Activated CD4-positive, CD25-positive, alpha-beta regulatory T cell (primary cell): ENCODE measurements at places on chromosomes 6 and 20.

- DNase-seq, result no peak
Observed at GRCh38 chr6:118813775-118814174, 80.2 kb upstream of the ASF1A start.

DNA sequence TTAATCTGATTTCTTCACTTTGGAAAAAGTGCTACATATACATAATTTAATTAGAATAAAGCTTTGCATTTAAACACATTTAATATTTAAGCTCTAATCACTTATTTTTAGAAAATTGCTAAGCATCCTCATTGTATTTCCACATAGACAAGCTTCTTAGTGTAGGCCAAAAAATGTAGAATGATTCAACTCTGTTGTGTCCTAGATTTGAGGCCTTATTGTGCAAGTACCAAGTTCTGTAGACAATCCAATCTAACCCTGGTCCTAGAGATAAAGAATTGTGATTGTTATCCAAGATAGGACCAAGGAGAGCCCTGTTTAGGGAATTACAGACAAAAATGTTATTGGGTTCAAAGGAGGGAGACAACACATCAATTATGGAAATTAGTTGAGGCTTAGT is 27.6 kb downstream of the MRAP2 start:
- no peak for DNase-seq

- DNase-seq, result no peak
Observed at GRCh38 chr6:27760464-27760863, 151.7 kb downstream of the OR2B2 start.

- no peak for DNase-seq
Observed at GRCh38 chr6:159103396-159104162, 58.8 kb upstream of the TAGAP start.

DNA sequence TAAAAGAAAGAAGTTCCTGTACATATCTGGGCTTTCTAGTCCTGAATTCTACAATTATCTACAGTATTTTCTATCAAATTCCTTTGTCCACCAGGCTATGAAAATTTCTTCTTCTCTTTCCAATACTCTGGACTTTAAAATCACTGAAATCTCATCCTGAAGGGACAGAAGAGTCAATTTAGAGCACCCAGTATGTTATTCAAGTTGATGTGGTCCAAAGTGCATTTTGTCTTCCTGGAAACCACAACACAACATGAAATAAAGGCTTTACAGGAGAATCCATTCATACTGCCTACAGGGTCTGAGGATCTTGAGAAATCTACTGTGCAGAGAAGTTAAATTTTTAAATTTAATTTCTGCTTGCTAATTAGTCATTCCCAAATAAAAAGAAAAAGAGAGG is 94.9 kb upstream of the ADGRF1 start:
- no peak for DNase-seq

DNA sequence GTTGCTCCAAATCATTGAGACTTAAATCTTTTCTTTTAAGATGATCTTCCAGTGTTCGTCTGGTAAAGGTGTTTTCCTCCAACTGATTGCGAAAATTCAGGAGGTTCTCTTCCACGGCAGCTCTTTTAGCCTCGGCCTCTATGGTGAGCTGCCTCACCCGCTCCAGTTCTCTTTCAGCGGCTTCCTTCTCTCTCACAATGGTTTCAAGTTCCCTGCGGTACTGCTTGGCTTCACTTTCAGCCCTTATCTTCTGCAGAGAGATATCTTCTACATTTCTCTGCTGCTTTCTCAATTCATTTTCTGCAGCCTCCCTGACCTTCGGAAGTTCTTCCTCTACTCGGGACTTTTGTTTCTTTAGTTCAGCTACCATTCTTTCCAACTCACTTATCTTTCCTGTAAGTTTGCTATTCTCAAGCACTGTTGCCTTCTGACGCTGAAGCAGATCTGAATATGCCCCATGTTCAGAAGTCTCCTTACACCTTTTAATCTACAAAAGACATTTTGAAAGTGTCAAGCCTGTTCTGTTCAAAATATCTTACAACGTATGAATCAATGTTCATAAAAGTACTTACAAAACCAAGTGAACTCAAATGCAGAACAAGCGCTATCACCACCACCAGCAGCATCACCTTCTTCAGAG is 22.3 kb downstream of the DST start:
- no peak for DNase-seq

DNA sequence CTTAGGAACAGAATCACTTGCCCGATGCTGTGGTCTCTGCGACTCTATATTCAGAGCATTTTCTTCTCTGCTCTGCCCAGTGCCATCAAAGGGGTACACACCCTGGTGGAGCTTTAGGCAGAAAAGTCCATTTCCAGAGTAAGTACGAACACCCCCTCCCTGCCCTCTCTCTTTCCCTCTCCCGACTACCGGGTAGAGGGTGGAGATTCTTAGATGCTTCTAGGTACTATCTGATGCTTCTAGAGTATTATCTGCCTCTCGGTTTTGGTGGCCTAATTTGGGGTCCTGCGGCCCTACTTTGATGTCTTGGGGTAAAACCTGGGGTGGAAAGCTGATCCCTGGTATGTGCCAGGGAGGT is 245.4 kb upstream of the SOX4 start:
- no peak for DNase-seq

GRCh38 chr6:85192186-85192585 is 257.7 kb upstream of the NT5E start:
- DNase-seq, result no peak

GRCh38 chr6:167711768-167712730 is 114.7 kb upstream of the AFDN start:
- DNase-seq, result no peak

DNA sequence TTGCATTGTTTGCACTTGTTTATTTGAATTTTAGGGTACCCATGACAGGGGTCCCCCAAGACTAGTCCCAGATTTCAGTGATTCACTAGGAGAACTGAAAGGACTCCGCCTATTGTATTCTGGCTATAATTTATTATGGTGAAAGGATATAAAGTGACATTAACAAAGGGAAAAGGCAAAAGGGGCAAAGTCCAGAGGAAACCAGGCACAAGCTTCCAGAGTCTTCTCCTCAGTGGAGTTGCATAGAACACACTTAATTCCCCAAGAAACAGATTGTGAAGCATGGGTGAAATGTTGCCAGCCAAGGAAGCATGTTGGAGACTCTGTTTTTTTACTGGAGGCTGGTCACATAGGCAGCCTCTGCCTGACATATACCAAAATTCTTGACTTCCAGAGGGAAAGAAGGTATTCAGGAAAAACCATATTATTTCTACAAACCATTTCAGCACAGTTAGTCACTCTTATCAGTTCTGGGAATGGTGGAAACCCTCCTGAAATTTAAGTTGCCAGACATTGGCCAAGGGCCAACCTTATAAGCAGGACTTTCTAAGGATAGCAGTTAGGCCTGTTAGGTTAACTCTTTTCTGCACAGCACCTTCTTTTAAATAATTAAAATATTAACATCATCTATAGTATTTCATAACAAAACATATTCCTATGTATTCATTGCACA is 71.8 kb downstream of the FIG4 start:
- no peak for DNase-seq

DNA sequence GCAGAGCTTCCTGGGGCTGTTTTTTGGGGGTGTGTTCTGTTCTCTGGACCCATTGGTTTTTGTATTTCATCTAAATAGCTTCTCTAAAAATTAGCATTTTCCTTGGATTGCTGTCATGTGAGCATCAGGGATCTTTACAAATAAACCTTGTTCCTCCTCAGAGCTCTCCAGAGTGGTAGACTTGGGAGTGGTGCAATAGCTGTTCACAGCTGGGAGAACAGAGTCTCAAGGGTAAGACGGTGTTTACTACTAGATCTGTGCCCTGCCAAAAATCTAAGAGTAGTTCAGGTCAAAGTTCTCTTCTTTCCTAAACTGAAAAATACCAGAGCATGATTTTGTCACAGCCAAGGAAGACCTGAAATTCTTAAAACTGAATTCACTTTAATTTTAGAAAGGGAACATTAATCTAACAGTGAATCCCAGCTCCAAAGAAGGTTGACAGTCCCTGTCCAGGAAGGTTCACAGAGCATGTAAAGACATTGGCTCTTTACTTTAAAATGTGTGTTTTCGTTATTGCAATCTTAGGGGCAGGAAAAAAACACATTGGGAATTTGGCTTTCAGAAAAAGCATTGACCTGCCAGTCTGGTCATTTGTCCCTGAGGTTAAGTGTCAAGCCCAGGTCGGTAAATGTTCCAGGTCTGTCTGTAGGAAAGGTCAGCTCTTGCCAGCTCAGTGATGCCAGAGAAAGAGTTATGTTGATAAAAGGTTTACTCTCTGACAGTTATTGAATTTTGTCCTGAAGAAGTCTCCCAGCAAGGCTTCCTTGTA is 43.3 kb downstream of the VAPB start:
- DNase-seq, result no peak

DNA sequence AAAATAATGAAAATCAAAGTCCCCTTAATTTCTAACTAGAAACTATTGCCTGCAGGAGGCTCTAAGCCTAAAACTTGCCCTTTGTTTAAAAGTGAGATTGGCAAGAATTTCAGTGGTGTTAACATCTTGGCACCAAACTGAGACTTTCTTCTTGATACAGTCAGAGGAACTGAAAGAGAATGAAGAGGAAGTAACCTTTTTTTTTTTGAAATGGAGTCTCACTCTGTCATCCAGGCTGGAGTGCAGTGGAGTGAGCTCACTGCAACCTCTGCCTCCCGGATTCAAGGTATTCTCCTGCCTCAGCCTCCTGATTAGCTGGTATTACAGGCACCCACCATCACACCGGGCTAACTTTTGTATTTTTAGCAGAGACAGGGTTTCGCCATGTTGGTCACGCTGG is 3.6 kb downstream of the DOP1A start:
- DNase-seq, result no peak

DNA sequence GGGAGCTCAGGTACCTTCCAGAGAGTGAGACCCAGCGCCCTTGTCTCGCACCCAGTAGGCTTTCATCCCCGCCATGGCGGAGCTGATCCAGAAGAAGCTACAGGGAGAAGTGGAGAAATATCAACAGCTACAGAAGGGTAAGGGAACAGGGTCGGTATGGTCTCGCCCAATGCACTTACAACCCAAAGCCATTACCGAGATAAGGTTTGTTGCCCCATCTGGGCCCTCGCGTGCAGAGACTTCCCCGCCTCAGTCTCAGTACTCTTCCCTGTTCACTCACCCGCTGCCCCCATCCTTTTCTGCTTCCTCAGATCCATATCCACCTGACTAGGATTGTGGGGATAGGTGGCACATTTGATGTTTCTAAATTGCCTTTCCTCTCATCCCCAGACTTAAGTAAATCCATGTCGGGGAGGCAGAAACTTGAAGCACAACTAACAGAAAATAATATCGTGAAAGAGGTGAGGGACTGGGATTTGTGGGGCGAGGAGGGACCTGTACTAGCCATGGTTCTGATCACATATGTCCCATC is 449 bp downstream of the PFDN6 start:
- DNase-seq, result no peak

GRCh38 chr20:52054123-52054522 is 137.5 kb downstream of the ZFP64 start:
- no peak for DNase-seq

GRCh38 chr6:35969646-35970045 is 48.7 kb upstream of the SRPK1 start:
- no peak for DNase-seq

DNA sequence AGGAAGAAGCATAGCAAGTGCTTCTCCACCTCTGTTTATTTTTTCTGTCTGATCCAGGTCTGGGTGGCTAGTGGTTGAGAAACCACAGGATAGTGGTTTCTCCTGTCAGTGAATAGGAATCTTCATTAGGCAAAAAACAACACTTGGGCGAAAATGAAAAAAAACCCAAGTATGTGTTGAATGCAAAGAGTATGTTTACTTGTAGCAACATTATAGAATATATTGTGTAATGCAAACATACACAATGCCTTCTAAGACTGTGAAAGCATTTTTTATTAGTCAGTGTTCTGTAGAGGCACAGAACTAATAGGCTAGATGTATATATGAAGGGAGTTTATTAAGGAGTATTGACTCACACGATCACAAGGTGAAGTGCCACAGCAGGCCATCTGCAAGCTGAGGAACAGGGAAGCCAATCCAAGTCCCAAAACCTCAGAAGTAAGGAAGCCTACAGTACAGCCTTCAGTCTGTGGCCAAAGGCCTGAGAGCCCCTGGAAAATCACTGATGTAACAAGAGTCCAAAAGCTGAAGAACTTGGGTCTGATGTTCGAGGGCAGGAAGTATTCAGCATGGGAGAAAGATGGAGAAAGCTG is 111.1 kb downstream of the UST start:
- no peak for DNase-seq

GRCh38 chr6:87982134-87982533 is 65.5 kb upstream of the SPACA1 start:
- no peak for DNase-seq

GRCh38 chr6:51678274-51678673 is 409.1 kb downstream of the PKHD1 start:
- no peak for DNase-seq

GRCh38 chr6:163386329-163386908 is 28.1 kb upstream of the QKI start:
- DNase-seq, result no peak

- DNase-seq, result no peak
Observed at GRCh38 chr6:168785720-168786511, 344.9 kb downstream of the SMOC2 start.

GRCh38 chr6:15879371-15880261 is 216.8 kb upstream of the DTNBP1 start:
- no peak for DNase-seq

- DNase-seq, result no peak
Observed at GRCh38 chr20:1900321-1900801, 5.2 kb downstream of the SIRPA start.

GRCh38 chr6:87297119-87297518 is 25.3 kb upstream of the SMIM8 start:
- DNase-seq, result no peak

DNA sequence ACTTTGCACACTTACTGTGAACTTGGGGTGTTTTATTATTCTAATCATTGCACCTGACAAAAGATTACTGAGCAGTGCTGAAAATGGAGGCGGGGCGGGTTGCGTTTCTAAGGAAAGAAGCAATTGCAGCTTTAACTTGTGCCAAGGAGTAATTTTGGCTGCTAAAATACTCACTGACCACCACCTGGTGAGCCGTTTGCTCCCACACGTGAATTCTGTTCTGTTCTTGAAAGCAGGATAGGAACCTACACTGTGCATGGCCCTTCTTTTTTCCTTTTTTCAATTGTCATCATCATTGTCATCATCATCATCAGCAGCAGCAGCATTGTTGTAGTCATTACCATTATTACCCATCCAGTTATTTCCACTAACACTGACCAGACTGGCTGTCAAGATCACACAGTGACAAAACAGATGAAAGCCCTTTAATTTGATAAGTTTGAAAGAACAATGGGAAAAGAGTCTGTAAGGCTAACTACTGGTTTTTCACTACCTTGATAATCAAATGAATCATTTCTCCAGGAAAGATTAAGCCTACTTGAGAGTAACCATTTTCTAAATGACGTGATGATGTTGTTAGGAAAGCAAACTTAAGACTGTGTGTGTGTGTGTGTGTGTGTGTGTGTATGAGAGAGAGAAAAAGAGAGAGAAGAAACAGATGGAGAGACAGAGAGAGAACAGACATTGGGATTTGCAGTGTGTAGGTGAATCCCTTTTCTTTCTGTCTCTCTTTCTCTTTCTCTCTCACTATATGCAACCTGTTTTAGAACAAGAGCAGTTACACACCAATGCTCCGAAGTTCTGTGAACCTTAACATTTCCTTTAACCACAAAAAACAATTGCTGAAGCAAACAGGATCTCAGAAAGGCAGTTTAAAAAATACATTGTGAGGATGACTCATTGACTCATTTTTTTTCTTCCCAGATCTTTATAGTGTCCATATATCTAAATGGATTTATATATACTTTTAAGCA is 3.8 kb downstream of the RIPOR2 start:
- no peak for DNase-seq
